ENCODE measurements at places on chromosomes 7 and 10. TPM values are rescaled to one million over a fixed set of nuclear protein-coding genes. Genes with fewer than 3 reads are reported as not detected.

DNA sequence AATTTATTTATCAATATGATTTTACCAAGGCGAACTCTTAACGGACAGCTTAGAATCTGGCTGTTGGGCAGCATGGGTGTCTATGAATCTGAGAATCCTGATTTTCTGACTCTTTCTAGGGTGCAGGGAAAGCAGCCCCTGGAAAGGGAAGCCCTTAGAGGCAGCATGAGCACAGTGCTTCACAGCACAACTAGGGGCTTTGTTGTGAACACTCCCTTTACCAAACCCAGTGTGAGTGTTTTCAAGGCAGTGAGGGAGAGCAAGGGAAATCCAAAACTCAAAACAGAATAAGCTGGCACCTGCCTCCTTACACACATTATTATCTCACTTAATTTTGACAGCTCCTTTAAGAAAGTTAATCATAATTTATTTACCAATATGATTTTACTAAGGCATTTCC is 116.3 kb upstream of the CSTF2T start:
- no peaks in the 10 kb centered on the region for H3K36me3 ChIP-seq
- no peak overlapping the region for H3K27ac ChIP-seq
- DNase-seq: no peak
- no peak overlapping the region for H3K4me3 ChIP-seq
- no peaks in the 10 kb centered on the region for H3K27me3 ChIP-seq
- no peaks in the 10 kb centered on the region for H3K4me1 ChIP-seq

- H3K27ac ChIP-seq: no peak overlapping the region
- H3K4me3 ChIP-seq: no peak overlapping the region
- H3K27me3 ChIP-seq: peaks cover 9% of the 10 kb centered on the region
- peaks cover 4% of the 10 kb centered on the region for H3K4me1 ChIP-seq
Observed at GRCh38 chr10:133157662-133158436, 2.2 kb upstream of the KNDC1 start.

DNA sequence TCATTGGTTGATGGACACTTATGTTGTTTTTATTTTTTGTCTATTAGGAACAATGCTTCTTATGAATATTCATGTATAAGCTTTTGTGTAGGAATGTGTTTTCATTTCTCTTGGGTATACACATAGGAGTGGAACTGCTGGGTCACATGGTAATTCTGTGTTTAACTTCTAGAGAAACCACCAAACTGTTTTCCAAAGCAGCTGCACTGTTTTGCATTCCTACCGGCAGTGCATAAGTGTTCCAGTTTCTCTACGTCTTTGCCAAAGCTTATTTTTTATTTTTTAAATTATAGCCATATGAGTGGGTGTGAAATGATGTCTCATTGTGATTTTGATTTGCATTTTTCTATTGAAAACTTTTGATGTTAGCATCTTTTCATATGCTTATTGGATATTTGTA is 51.3 kb downstream of the ADK start:
- H3K27ac ChIP-seq: no peak overlapping the region
- H3K4me3 ChIP-seq: no peak overlapping the region
- peaks cover 33% of the 10 kb centered on the region for H3K36me3 ChIP-seq
- H3K27me3 ChIP-seq: no peaks in the 10 kb centered on the region
- no peak for DNase-seq

DNA sequence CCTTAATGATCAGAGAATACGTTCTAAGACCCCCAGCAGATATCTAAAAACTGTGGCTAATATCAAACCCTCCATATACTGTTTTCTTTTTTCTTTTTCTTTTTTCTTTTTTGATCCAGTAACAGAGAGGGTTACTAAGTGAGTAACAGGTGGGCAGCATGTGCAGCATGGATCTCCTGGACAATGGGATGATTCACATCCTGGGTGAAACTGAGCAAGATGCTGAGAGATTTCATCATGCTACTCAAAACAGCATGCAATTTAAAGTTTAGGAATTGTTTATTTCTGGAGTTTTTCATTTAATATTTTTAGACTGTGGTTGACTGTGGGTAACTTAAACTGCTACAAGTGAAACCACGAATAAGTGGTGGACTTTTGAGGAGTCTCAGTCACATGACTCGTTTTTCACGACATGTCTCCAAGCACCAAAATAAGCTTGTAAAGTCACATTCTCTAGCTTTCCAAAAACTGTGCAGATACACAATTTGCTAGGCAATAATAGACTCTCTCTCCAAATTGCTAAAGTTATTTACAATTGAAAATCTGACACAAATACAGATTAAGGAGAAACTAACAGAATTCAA is 716.2 kb downstream of the NXPH1 start:
- no peaks in the 10 kb centered on the region for H3K36me3 ChIP-seq
- no peaks in the 10 kb centered on the region for H3K27me3 ChIP-seq
- no peaks in the 10 kb centered on the region for H3K4me1 ChIP-seq
- H3K27ac ChIP-seq: no peak overlapping the region

DNA sequence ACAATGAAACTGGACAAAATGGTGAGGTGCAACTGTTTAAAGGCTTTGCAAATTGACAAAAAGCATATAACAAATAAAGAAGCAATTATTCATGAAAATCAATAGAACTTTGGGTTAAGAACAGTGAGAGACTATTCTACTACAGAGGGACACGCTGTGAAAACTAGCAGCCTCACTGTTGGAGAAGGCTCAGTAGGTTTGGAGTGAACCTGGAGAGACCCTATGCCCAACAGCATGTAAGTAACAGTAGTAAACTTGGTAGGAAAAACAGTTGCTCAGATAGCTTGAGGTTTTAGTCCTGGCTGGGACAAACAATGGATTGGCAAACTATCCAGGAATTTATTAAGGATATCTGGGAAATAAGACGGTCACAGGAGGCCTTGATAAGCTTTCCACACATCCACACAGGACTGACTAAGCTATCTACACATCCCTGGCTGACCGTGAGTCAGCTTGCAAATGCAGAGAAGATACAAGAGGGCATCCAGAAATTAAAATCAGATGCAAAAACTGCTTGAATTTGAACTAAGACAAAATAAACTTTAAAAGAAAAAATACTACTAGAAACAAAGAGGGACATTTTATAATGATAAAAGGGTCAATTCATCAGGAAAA is 15.9 kb downstream of the FAM149B1 start:
- no peak for DNase-seq
- H3K36me3 ChIP-seq: peaks cover 41% of the 10 kb centered on the region
- H3K4me1 ChIP-seq: no peaks in the 10 kb centered on the region

GRCh38 chr7:140656548-140657515 is 15.9 kb upstream of the ADCK2 start:
- H3K27ac ChIP-seq: peak overlapping the region; percentile 90
- H3K36me3 ChIP-seq: no peaks in the 10 kb centered on the region
- no peak for DNase-seq
- peaks cover 2% of the 10 kb centered on the region for H3K27me3 ChIP-seq
- H3K4me3 ChIP-seq: peak overlapping the region; percentile 79

DNA sequence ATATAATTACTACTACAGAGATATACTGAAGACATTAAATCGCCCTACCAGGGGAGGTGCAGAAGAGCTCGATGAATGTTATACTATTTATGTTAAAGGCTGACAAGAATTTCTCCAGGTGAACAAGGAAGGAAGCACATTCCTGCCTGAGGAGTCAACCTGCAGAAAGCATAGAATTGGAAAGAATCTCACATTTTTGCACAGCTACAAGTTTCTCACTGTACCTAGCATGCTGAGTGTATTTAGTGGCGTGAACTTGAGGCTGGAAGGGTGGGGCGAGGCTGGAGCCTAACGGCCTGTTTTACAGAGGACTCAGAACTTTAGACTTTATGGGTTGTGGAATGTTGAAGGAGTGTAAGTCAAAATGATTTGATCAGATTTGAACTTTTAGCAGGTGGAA is 373.6 kb upstream of the LRGUK start:
- H3K27me3 ChIP-seq: no peaks in the 10 kb centered on the region
- no peaks in the 10 kb centered on the region for H3K4me1 ChIP-seq
- no peak overlapping the region for H3K27ac ChIP-seq
- DNase-seq: no peak
- H3K36me3 ChIP-seq: peaks cover 10% of the 10 kb centered on the region

GRCh38 chr7:27160546-27161213 is 4.2 kb upstream of the HOXA7 start:
- H3K27me3 ChIP-seq: peaks cover 72% of the 10 kb centered on the region
- H3K4me3 ChIP-seq: peak overlapping the region; percentile 75
- no peaks in the 10 kb centered on the region for H3K36me3 ChIP-seq

The MACC1 gene
- total RNA-seq: 13.9 TPM

The PHYHIPL gene
- not detected for total RNA-seq

The SFRP5 gene
- not detected for total RNA-seq

The PLEKHA1 gene
- 12.8 TPM for total RNA-seq

The ABI1 gene
- 83.5 TPM for total RNA-seq

The TCAF2 gene
- total RNA-seq: 17.4 TPM

The WDR86 gene
- 0.33 TPM for total RNA-seq

Data from activated B cell treated with CpG ODN at 0.5 μM for 24 hours (primary cell).